ENCODE measurements at places on chromosomes 6 and 20.

- DNase-seq = no peak
Observed at GRCh38 chr6:157908369-157909281, 73.0 kb upstream of the SYNJ2 start.

DNA sequence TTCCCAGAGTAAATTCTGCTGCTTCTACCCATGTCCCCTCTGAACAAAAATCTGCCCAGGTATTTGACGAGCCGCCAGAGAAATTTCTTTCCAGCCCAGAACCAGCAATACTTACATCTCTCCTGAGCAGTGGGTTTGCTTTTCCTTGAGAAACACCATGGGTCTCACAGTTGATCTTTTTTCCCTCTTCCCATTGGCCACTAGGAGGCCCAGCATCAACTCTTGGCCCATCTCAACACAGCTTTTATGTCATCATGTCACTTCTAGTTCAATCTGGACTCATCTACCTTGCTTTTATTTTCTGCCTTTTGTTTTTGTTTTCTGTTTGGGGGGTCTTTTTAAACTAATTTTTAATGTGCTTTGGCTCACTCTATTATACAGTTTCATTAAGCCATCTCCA lies 18.8 kb downstream of the MAFB start:
- no peak for DNase-seq

DNA sequence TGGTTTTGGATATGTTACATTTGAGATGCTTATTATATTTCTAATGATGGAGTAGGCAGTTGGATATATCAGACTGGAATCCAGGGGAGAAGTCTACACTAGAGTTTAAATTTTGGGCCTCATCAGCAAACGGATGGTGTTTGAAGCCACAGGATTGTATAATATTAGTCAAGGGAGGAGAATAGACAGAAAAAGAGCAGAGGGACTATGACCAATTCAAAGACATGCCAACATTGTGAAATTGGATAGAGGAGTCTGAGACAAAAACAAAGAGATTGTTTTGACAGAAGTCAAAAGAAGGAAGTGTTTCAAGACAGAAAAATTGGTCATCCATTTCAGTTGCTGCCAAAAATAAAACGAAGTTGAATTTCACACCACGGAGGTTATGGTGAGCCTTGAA lies 66.5 kb downstream of the NOX3 start:
- DNase-seq = no peak

DNA sequence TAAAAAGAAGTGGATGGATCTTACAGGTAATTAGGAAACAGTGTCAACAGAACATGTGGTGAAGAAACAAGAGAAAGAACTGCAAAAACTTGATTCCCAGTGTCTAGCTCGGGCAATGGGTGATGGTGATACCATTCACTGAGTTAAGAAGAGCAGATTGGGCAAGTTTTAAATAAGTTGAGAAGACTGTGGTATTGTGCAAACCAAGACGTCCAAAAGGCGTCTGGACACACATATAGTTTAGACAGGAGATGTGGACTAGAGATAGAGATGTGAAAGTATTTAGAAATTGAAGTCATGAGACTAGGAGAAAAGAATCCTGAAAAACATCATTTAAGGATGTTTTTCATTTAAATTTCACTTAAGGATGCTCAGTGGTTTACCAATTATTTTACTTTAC lies 53.9 kb downstream of the CDK19 start:
- no peak for DNase-seq

- DNase-seq = no peak
Observed at GRCh38 chr20:46221256-46221833, 87.0 kb downstream of the CDH22 start.

- no peak for DNase-seq
Observed at GRCh38 chr6:157464653-157465535, 83.9 kb downstream of the ZDHHC14 start.

- no peak for DNase-seq
Observed at GRCh38 chr6:33592595-33593413, 12.7 kb upstream of the BAK1 start.

GRCh38 chr20:1474817-1475603 lies 8.4 kb upstream of the NSFL1C start:
- no peak for DNase-seq

DNA sequence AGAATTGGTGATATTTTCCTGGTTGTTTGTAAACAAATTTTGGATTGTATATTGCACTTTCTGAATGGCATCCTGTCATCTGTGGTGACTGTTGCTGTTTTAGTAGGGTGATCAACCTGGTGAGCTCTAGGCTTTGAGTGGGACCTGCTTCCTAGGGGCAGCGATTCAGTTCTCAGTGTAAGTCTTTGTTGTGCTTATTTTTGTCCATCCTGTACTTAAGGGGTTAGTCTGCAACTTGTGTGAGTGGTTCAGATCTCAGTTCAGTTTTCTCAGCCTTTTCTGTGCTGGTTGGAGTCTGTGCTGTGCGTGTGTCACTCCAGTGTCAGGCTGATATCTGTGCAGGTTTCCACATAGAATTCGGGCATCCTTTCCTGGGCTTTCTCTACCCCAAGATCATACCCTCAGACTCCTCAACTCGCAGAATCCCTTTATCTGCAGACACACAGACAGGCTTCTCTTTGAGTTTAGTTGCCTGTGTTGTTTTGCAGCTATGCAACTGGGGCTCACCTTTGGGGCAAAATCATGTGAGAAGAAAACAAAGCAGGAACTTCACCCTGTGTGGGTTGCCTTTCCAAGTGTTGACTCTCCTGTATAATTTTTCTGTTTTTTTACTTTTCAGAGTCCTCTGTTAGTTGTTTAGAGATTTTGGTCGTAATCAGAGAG lies 177.7 kb downstream of the FARS2 start:
- DNase-seq = no peak

- DNase-seq = no peak
Observed at GRCh38 chr6:36717871-36718540, 20.4 kb downstream of the RAB44 start.

GRCh38 chr6:37547564-37548061 lies 47.9 kb upstream of the CCDC167 start:
- peak; percentile 47 for DNase-seq

DNA sequence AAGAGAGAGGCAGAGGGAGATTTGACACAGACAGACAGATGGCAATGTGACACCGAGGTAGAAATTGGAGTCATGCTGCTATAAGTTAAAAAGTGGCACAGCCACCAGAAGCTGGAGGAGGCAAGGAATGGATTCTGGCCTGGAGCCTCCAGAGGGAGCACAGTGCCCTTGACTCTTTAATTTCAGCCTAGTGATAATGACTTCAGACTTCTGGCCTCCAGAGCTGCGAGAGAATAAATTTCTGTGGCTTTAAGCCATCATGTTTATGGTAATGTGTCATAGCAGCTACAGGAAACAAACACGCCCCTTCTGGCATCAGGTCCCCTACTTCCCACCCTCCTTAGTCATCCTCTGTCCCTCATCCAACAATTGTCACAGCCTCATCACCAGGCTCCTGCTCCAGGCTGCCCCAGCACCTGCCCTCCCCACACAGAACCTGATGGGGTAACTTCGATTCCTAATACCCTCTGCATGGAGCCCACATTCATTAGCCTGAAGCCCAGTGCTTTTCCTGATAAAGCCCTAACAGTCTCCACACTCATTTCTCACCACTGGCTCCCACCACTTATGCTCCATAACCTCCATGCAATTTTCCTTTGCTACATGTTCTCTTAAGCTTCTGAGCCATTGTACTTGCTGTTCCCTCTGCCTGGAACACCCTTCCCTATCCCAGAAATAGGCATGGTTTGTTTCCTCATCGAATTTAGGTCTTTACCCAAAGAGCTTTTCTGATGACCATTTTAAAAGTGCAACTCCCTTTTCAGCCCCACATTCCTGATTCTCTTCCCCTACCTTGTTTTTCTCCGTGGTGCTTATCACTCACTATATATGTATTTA lies 69.7 kb upstream of the TOX2 start:
- DNase-seq = peak; percentile 91

GRCh38 chr6:34992376-34992775 lies 103.3 kb downstream of the ANKS1A start:
- no peak for DNase-seq

- DNase-seq = no peak
Observed at GRCh38 chr20:23309781-23310180, 40.8 kb upstream of the NXT1 start.

DNA sequence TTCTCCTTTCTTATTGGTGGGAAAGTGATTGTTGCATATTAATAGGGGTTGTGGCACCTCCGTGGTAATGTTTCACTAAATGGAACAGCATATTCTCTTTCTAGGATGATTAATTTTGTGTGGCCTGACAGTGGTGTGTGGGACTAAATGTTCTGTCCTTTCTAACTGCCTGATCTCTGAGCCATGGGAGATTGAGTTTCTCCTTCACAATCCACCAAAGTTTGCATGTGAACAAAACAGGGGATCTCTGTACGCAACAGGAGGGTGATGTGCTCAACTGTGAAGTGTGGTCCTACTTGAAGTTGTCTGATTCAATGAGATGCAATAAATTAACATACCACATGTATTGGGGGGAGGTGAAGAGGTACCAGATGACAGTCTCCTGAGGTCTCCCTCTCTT lies 19.3 kb downstream of the BCAS1 start:
- DNase-seq = no peak

DNA sequence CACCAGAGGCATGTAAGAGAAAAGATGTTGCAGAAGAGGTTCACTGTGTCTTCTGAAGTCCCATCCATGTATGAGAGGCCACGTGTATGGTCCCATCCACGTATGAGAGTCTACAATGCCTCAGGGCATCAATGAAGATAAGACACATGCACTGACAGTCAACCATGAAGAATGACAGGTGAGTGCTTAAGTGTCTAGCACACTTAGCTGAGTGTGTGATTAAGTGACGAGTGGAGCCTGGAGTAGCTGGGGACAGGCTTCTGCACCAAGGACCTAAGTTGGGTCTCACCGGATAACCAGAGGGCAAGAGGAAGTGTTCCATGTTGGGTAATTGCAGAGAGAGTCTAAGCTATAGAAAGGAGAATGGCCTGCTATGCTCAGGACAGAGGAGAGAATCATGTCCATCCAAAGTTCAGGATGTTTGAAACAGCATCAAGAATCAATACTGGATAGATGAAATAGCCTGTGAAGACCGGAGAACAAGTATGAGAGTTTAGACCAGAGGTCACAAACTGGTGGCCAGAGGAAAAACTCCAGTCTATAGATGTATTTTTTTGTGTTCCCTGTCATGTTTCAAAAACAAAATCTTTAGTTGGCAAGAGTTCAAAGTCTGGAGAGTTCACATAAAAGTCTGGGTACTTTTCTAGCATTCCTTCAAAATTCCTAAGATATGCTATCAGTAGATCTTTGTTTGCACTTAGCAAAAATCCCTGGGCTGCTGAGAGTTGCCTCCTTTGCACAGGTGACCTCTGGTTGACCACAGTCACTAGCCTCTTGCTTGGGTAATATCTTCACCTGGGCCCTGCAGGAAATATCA lies 165.8 kb downstream of the KIF16B start:
- no peak for DNase-seq

- DNase-seq = no peak
Observed at GRCh38 chr6:20808924-20809323, 274.7 kb downstream of the CDKAL1 start.

GRCh38 chr20:1241456-1241855 lies 15.6 kb downstream of the RAD21L1 start:
- DNase-seq = no peak

- peak; percentile 13 for DNase-seq
Observed at GRCh38 chr6:110532431-110532830, 56.0 kb upstream of the SLC22A16 start.

GRCh38 chr6:12750416-12750815 lies 33.8 kb downstream of the PHACTR1 start:
- no peak for DNase-seq

GRCh38 chr6:54719131-54719530 lies 127.4 kb upstream of the FAM83B start:
- no peak for DNase-seq

DNA sequence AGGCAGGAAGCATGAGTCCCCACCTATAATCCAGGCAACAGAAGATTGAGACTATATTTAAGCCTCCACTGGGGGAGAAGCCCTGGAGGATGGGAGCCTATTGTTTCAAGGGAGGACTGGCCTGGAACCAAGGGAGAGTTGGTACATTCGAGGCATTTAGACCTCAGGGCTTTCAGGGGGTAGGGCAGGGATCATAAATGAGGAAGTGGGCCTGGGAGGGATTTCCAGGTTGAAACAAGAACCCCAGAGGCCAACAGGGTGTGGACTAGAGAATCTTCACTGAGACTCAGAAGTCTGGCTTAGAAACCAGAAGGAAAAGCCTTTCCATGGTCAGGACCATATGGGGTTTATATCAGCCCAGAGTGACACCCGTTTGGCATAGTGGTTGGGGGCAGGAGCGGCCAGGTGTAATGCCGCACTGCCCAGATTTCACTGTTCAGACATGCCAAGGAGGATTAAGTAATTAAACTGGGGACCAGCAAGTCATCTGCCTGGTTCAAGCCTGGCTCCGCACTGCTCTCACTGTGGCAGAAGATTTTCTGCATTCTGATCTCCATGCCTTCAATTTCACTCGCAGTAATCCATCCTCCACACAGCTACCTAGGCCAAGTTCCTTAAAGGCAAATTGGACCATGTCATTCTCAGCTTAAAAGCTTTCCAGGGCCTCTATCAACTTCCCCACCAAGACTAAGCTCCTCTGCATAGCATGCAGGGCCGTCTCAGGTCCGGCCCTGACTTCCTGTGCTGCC lies 17.8 kb downstream of the LRFN2 start:
- no peak for DNase-seq

DNA sequence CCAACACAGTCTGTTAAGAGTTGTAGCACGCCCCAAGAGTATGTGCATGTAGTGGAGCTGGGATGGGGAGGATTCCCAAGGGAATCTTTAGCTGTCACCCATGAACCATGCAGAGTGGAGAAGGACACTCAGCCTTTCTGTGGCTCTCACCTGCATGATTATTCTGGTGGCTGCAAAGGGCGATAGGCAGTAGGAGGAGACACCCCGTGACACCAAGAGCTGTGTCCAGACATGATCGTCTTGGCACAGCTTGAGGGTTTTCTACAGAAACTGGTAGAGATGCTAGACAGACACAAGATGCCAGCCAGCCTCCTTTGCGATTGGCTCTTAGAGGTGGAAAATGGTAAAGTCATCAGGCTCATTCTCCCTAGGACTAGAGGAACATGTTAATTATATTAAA lies 3.1 kb upstream of the CSE1L start:
- DNase-seq = no peak

- no peak for DNase-seq
Observed at GRCh38 chr6:168225471-168225911, 94.1 kb downstream of the DACT2 start.

GRCh38 chr6:3778701-3779573 lies 27.4 kb upstream of the PXDC1 start:
- no peak for DNase-seq

- no peak for DNase-seq
Observed at GRCh38 chr6:85685713-85686112, 43.0 kb upstream of the SYNCRIP start.
